ENCODE measurements at places on chromosomes 1 and 21.

DNA sequence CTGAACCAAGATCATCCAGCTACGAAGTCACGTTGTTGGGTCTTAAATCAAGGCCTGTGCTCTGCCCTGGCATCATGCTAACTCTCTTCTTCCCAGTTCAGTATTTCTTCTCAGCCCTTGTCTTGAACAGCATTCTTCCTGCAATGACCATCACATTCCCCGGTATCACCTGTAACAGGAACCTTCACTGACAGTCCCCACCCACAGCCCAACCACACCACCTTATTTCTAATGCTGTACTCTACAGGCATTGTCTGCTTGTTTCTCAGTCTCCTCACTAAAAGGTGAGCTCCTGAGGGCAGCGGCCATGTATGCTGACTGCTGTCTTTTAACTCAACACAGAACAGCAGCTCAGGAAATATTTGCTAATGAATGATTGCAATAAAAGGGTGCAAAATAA lies 54.0 kb downstream of the DAB1 start:
- no peak for DNase-seq

DNA sequence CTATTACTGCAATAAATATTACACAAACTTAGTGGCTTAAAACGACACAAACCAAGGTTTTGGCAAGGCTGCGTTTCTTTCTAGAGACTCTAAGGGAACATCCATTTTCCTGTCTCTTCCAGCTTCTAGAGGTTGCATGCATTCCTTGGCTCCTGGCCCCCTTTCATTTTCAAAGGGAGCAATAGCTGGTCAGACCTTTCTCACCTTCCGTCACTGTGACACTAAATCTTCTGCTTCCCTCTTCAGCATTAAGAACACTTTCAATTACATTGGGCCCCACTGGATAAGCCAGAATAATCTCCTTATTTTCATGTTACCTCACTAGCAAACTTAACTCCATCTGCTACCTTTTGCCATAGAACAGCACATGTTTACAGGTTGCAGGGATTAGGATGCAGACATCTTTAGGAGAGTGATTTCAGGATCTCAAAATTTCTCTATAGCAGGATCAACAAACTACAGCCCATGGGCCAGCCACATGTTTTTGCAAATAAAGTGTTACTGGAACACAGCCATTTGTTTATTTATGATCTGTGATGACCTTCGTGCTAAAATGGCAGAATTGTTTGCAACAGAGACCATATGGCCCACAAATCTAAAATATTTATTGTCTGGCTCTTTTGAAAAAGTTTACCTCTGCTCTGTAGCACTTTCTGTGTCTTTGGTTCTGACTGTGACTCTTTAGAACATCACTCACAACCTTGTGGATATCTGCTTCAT lies 221.5 kb upstream of the SGIP1 start:
- DNase-seq: no peak

GRCh38 chr1:7448986-7449385 lies 322.1 kb upstream of the VAMP3 start:
- no peak for DNase-seq

DNA sequence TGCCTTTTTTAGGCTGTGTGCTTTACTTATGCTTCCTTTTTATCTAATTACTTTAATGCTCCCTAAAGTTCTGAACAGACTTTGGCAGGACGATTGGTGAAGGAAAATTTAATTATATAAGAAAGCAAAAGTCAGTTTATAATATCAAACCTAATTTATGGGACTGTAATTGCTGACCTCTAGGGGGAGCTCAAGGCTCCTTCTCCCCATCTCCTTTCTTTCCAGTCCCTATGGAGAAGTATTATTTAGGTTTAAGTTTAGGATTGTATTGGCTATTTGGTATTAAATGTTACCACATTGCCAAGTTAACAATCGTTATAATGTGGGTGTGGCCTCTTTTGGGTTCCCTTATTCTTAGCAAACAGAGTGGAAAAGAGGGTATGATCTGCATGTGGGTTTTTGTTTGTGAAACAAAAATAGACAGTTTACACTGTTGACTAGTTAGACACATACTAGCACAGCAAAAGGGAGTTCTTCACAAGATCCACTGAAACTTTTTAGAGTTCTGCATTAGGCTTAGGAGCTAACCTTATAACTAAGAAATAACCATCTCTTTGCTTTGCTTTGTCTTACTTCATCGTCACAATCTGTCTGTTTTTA lies 48.2 kb upstream of the TNFSF4 start:
- no peak for DNase-seq

GRCh38 chr1:101376121-101377083 lies 139.6 kb downstream of the S1PR1 start:
- DNase-seq: no peak

Measured in NCI-H748 treated with DMSO at 0.1 percent for 48 hours (cell line).